ENCODE measurements at places on chromosomes 2 and 18. TPM values are rescaled to one million over a fixed set of nuclear protein-coding genes. Genes with fewer than 3 reads are reported as not detected.

The C1GALT1C1L gene
- total RNA-seq, result 3.9 TPM

The TMEM169 gene
- total RNA-seq, result 0.16 TPM

The STARD6 gene
- not detected for total RNA-seq

The FBXO15 gene
- 0.41 TPM for total RNA-seq

The ERCC3 gene
- total RNA-seq, result 31.9 TPM

The RAB10 gene
- total RNA-seq, result 42.6 TPM

The CHRNG gene
- not detected for total RNA-seq

The VIT gene
- total RNA-seq, result 2.4 TPM

The TUBA3D gene
- not detected for total RNA-seq

The SERPINB13 gene
- not detected for total RNA-seq

The CCDC121 gene
- 1.5 TPM for total RNA-seq

The MOGAT1 gene
- total RNA-seq, result not detected

The IMPACT gene
- 32.6 TPM for total RNA-seq

The ZSWIM2 gene
- total RNA-seq, result not detected

The CPS1 gene
- total RNA-seq, result 30.4 TPM

The LYG2 gene
- total RNA-seq, result not detected

The B3GNT7 gene
- total RNA-seq, result not detected

The NYAP2 gene
- 0.95 TPM for total RNA-seq

The ETAA1 gene
- total RNA-seq, result 13.0 TPM

The HOXD9 gene
- 2.1 TPM for total RNA-seq

The RGPD4 gene
- not detected for total RNA-seq

The ELOA2 gene
- not detected for total RNA-seq

The KCNG3 gene
- total RNA-seq, result 0.12 TPM

The AP1S3 gene
- total RNA-seq, result 4.6 TPM

The CHMP3 gene
- 72.1 TPM for total RNA-seq

The IL36RN gene
- total RNA-seq, result not detected

The FZD7 gene
- total RNA-seq, result 25.2 TPM
